CD4-positive, alpha-beta T cell treated with Interleukin-6 at 100 ng/mL for 8 hours (primary cell): ENCODE measurements at places on chromosomes 2 and 18.

GRCh38 chr2:153132418-153132817 lies 346.1 kb downstream of the RPRM start:
- no peak for DNase-seq

DNA sequence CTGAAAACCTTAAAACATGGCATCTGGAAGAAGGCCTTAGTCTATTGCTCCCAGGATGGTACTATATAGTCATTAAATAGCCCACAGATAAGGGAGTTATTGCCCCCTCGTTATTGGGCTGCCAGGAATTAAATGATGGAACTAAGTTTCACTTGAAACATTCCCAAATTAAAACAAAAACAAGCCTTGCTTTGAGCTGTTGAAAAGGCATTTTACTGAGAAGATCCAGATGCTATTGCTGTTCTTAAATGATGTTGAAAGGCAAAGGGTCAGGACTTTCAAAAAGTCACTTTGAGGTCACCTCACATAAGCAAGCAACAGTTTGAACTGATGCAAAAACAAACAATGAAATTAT lies 2.0 kb upstream of the AMMECR1L start:
- no peak for DNase-seq

- DNase-seq: no peak
Observed at GRCh38 chr18:62101321-62101721, 85.5 kb downstream of the PIGN start.

- peak; percentile 49 for DNase-seq
Observed at GRCh38 chr2:74186038-74186437, 7.4 kb upstream of the MOB1A start.

- no peak for DNase-seq
Observed at GRCh38 chr18:46562674-46563192, 94.3 kb downstream of the LOXHD1 start.

DNA sequence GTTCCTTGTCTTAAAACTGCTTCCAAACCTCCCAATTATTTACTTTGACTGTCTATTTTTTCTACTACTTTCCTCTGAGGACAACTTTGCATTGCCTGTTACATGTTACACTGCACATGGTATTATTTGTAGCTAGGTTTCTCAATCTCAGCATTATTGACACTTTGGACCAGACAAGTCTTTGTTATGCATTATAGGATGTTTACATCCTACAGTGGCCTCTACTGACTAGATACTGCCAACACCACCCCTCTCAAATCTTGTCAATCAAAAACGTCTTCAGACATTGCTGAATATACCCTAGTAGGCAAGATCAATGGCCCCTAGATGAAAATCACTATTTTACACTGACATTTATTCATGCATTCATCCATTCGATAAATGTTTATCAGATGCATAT lies 129.6 kb upstream of the DNAJC10 start:
- DNase-seq: no peak

GRCh38 chr2:118019821-118020220 lies 6.0 kb upstream of the CCDC93 start:
- no peak for DNase-seq

GRCh38 chr18:9764011-9764481 lies 55.9 kb downstream of the RAB31 start:
- DNase-seq: no peak

GRCh38 chr2:157420771-157421323 lies 23.0 kb downstream of the CYTIP start:
- no peak for DNase-seq

DNA sequence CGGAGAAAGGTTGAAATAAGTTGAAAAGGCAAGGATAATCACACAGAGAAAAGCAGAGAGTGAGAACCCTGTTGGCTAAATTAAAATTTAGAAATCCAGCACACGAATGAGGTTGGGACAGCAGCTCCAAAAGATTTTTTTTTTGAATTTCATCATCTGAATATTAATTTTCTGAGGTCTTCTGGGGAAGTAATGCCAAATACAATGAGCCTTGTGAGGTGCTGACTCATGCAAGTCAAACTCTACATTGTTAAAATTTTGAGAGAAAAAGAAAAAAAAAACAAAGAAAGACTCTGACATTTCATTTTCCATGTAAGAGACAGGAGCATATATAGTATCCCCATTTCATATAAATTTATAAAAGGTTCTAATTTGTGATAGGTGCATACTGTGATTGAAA lies 614.2 kb upstream of the CDH2 start:
- DNase-seq: no peak

- no peak for DNase-seq
Observed at GRCh38 chr2:120763931-120764330, 28.3 kb downstream of the GLI2 start.

DNA sequence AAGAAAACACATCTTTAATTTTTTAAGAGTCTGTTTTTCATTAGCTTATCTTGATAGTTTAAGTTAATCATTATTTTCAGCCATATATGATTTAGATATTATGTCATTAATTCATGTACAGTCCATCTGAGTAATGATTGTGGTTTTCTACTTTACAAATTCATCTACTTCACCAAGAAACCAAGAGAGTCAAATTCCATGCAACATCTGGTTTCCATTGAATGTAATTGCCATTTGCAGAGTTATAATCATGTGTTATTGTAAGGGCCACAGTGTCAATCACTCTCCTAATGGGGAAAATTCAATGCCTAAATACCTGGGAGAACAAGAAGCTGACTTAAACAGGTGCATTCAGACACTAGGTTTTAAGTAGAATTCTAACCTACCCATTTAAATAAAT lies 217.2 kb upstream of the OSR1 start:
- no peak for DNase-seq

- no peak for DNase-seq
Observed at GRCh38 chr2:203246646-203247045, 7.8 kb downstream of the CYP20A1 start.

DNA sequence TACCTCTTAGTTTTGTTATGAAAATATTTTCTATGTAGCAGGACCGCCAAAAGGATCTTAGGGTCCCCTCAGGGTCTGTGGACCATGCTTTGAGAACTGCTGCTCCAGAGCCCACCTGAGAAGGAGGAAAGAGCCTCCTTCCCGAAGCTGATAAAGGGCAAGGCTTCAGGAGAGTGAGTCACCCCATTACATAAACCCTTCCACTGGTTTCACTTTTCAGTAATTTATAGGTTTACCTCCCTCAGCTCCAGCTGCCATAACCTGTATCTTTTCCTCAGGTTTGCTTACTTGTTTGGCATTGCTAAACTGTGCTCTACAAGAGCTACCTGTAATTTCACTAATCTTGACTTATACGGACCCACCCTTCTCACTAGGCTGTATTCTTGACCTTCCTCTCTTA lies 6.6 kb downstream of the TTLL4 start:
- DNase-seq: no peak

- no peak for DNase-seq
Observed at GRCh38 chr2:238863231-238863630, 15.3 kb downstream of the TWIST2 start.

DNA sequence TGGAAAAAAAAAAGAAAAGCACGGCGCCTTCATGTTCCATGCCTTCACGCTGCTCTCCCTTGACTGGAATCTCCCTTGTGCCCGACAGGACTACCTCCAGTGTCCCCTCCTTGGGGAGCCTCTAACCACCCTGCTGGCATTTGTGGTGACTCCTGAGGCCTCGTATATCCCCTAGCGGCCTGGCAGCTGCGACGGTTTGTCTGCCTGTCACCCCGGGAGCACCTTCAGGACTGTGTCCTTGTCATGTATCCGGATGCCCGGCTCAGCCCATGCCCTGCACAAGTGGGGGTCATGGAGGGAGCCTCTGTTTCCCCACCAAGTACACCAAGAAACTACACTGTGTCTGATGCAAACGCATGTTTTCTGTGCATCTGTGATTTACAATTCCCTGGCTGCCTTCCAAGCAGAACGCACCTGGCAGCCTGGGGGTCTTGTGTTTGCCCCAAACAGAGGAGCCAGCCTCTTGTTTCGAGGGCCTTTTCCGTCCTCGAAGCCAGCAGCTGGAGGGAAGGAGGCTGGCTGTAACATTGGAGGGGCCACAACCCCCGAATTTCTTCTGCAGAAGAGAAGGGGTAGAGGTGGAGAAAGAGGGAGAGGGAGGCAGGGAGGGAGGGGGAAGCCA lies 18.9 kb downstream of the TWIST2 start:
- no peak for DNase-seq

DNA sequence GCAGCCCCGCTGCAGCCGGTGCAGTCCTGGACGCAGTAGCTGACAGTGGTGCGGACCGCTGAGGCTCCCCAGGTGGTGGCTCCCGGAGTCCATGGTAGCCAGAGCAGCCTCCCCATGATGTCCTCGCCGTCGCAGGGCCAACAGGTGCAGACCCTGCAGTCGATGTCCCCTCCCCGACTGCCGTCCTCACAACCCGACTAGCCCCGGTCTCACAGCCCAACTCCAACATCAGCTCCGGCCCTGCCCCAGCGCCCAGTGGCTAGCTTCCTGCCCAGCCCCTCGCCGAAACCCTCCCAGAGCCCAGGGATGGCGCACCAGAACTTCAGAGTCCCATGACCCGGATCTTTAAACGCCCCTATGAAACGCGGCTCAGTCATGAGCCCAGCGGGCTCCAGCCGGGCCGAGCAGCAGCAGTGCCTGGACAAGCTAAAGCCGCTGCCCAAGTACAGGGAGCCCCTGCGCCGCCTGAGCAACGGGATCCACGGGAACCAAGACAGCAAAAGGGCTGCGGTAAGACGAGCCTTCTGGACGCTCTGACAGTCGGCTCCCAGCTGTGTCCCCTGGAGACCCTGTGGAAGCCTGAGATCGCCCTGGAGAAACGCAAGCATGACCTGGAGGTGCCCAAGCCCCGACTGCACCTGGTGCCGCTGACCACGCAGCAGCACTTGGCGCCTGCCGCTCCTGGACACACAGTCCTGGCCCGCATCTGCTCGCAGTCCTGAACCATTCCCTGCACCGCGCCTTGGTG lies 53.8 kb upstream of the TUBA3E start:
- no peak for DNase-seq

DNA sequence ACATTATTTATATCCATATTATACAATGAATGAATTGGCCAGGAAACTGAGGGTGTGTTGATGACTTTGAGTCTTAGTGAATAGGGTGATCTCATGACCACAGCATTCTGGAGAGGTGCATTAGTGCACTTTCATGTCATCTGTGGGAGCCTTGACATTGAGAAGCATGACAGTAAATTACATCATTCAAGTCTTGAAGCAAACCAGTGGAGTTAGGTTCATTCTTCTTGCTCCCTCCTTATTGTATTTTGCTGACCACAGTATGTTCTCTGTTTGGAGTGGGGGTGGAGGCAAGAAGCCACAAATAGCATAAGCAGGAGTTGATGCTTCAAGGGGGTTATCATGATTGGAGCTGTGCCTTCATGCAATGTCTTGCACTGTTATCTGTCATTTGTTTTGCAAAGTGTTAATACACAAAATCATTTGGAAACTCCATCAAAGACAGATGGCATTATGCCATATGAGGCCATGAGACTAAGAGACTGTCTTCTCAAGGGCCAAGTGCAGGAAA lies 680.2 kb downstream of the NYAP2 start:
- no peak for DNase-seq

DNA sequence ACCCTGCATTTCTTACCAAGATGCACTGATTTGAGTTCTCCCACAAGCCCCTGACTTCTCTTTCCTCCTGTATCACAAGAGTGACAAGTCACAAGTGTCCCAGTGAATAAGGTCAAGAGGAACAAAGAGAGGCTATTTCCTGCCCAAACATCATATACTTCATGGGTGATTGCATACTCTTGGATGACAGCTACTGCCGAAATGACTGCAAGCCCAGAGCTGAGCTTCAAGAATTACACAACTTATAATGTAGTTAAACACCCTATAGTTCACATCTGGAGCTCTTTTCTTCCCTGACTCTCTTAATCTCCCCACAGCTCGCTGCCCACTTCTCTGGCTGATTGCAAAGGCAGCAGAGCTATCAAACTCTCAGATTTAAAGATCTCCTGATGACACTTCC lies 289.7 kb upstream of the PARD3B start:
- DNase-seq: no peak

DNA sequence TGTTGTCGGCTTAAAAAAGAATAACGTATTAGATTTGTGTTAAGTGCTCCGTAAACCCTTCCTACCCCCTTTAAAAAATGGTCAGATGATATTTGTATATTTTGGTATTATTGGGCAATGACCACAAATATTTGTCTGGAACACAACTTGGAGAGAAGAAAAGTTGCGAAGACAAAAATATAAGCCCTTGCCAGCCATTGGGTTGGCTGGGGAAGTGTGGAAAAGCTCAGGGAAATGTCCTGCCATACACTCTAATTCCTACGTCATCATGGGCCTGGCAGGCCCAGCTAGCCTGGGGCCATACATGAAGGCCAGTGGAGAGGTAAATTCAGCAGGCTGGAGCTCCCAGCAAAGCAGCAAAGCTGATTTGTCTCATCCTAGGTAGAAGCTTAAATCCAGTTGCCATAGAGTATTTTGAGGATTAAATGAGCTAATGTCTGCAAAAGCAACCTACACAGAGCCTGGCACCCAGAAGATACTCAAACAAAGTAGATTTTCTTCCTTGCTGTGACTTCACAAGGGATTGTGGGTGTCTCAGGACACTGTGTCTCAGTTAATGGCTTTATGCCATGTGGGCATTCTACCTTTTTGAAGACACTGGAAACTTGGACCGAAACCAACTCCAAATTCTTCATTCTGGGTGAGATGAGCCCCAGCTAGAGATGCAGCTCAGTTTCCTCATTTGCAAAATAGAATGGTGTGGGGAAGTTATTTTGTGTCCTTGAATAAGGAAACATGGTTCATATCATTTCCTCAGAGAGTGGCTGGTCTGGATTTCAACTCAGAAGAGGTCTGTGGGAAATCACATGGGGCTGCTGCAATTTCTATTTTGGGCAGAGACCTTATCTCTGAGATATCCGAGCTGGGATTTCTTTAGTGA lies 87.9 kb upstream of the MAP4K3 start:
- DNase-seq: no peak

DNA sequence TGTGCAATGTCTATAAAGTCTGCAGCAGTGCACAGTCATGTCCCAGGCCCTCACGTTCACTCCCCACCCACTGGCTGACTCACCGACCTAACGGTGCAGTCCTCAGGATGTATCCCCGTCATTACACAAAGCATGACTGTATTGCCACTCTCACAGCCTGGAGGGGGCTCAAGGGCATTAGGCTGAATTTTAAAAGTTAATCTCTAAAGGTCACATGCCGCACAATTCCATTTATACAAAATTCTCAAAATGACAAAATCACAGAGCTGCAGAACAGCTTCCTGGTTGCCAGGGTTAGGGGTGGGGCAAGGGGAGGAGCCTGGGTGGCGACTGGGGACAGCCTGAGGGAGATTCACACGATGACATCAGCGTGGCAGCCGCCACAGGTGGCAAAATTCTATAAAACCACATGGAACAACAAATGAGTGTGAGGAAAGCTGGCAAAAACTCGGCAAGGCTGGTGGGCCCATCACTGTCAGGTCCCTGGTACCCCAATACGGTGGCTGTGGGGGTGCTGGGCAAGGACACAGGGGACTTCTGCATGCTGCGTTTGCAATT lies 97.6 kb downstream of the NDUFA10 start:
- DNase-seq: peak; percentile 52

GRCh38 chr2:217981084-217981730 lies 21.6 kb downstream of the TNS1 start:
- no peak for DNase-seq
